ENCODE measurements at places on chromosomes 5 and 9. TPM values are rescaled to one million over a fixed set of nuclear protein-coding genes. Genes with fewer than 3 reads are reported as not detected.

DEPDC1B gene
- total RNA-seq: 0.98 TPM

CMYA5 gene
- total RNA-seq: 0.22 TPM

GPRIN1 gene
- 0.54 TPM for total RNA-seq

RCL1 gene
- 22.0 TPM for total RNA-seq

ORM2 gene
- total RNA-seq: 2.2 TPM

TRPM3 gene
- total RNA-seq: not detected

CDO1 gene
- not detected for total RNA-seq

GABBR2 gene
- total RNA-seq: not detected

MYO10 gene
- total RNA-seq: not detected

FYB1 gene
- total RNA-seq: 372 TPM

DND1 gene
- total RNA-seq: 6.4 TPM

NMUR2 gene
- total RNA-seq: not detected

PCA3 gene
- total RNA-seq: not detected

SPATA6L gene
- total RNA-seq: 3.3 TPM
